ENCODE measurements at places on chromosomes 12 and 14.

DNA sequence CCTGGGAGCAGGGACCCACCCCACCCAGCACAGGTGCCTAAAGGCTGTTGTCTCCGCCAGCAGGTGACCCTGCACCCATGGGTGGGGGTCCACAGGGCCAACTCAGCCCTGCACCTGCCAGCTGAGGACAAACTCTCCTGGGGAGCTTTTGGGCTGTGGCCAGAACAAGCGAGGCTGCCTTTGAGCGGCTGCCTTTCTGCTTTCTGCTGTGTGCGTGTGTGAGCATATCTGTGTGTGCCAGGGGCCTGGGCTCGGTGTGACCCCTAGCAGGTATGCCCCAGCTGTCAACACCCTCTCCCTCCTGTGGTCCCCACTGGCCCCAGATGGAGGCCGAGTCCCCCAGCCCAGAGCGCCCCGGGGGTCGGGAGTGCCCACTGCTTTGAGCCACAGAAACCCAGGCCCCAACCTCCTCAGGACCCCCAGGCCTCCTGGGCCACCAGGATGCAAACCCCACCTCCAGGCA lies 25.9 kb upstream of the GPR132 start:
- no peak for DNase-seq

DNA sequence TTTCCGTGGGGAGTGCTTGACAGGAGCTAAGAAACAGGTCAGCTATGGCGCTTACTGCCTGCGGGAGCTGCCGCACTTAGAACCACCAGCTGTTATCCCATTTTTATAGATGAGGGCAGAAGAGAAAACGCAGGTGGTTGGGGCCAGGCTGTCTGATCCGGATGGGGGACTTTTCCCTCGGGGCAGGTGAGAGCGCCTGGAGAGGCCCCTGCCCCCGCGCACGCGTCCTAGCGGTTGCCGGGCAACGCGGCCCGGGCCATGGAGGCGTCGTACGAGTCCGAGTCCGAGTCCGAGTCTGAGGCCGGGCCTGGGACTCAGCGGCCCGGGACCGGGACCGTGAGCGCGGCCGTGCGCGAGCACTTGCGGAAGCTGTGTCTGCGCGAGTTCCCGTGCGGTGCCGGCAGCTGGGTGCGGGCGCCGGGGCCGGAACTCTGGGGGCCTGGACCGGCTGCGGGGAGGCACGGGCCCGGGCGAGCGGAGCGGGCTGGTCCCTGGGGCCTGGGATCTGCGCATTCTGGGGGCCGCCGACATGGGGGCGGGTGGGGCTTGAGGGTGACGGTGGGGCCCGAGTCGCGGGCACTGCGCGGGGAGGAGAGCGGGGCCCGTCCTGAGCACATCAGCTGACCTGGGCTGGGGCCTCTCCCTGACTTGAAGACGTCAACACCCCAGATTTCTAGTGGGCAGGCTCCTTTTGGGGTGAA lies at the start of gene LRRC43:
LRRC43 (plus strand) TSS at position 237 of the 701 bp plus-strand sequence; CDS start at position 259, 22 bp downstream.
- DNase-seq = peak; percentile 78

DNA sequence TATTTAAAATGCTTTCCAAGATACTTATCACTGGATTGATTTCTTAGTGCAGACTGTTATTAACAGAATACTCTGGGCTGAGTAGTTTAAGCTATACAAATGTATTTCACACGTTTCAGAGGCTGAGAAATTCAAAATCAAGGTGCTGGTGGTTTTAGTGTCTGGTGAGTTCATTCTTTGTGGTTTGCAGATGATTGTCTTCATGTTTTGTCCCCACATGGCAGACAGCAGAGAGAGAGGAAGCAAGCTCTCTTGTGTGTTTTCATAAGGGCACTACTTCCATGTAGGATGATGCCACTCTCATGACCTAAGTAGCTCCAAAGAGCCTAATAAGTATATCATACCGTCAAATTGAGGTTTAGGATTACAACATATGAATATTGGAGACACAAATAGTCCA lies 1348.9 kb upstream of the FLRT2 start:
- DNase-seq = no peak

DNA sequence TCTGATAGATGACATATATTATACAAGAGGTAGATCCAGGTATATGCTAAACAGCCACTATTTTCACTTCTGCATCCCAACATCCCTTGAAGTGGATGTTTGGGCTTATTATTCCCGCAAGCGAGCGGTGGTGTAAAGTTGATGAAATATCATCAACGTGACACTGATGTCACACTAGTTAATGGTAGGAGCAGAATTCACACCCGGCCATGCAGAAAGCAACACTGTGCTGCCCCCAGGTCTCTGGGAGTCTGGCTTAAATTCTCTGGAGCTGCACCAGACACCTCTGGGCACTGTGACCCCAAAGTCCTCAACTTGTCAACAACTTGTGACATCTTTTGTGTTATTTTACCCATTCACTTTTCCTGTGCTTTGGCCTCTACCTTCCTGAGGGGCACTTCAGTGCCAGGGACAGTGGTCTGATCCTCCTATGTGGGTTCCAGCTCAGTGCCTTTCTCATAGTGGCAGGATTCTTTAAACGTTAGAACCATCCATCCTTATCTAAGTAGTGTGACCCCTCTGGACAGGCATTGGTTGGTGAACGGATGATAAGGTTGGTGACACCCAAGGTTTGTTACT lies 952 bp downstream of the DRAM1 start:
- no peak for DNase-seq

DNA sequence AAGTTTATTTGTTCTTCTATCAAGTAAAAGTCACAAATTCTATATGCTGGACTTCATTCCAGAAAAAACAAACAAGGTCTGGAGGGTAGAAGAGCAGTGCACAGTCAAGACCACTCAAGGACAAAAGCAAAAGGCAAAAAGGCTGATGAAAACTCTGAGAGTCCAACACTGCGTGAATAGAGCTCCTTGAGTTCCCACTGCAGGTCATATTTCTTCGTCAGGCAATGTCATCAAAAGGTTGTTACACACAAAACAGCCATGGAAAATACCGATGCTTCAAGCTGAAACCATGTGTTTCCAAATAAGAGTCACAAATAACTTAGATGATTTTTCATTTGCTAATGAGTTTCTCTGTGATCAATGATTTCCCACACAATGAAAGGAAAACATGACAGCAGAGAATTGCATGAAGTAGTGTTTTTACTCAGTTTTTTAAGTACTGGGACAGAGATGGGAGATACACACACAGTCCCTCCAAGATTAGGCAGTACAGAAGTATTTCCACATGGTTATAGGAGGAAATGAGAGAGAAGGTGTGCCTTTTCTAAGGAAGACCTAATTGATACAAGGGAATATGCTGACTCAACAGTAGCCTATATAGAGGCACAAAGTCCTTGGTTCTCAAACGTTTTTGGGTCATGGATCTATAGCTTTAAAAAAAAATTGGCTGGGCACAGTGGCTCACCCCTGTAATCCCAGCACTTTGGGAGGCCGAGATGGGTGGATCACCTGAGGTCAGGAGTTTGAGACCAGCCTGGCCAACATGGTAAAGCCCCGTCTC lies 177.7 kb downstream of the MED13L start:
- no peak for DNase-seq

- DNase-seq = no peak
Observed at GRCh38 chr12:94099632-94100031, 48.7 kb upstream of the PLXNC1 start.

- no peak for DNase-seq
Observed at GRCh38 chr12:108394196-108394595, 55.1 kb upstream of the CMKLR1 start.

DNA sequence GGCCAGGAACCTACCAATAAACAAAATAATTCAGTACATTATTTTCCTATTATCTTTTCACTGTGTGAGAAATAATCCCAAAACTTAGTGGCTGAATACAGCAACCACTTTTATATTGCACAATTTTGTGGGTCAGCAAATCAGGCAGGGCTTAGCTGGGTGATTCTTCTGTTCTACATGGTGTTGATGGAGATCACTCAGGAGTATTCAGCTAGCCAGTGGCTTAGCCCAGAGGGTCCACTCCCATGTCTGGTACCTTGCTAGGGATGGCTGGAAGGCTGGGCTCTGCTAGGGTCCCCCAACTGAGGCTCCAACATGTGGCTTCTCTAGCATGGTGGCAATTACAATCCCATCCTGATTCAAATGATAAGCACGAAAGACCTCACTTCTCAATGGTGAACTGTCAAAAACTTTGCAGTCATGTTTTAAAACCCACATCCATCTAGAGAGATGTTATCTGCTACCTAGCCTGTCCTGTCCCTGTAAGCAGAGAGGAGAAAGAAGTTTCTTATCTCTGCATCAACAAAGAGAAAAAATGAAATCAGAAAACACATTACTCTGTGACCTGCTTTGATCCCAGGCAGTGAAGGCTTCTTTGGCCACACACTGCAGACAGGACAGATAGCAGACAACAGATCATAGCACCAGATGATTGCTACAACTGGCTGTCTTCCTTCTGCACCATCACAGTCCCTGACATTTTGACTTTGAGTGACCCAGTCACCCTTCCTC lies 51.0 kb upstream of the MYL2 start:
- DNase-seq = no peak

DNA sequence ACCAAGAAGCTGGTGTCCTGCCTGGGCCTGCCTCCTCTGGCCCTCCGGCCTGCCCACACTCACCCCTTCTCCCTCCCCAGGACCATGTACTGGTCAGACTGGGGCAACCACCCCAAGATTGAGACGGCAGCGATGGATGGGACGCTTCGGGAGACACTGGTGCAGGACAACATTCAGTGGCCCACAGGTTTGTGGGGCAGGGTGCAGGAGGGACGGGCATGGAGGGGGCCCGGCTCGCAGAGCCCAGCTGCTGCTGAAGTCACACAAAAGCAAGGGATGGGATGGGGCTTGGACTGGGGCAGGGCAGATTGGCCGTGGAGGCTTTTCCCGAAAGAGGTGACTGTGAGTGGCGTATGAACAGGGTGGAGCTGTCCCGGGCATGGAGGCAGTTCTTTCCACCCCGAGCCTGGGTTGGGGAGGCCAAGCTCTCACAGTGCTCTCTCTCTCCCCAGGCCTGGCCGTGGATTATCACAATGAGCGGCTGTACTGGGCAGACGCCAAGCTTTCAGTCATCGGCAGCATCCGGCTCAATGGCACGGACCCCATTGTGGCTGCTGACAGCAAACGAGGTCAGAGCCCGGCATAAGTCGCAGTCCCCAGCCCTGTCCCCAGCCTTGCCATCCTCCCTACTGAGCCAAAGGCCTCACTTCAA lies 7.8 kb upstream of the NXPH4 start:
- DNase-seq = peak; percentile 87

GRCh38 chr14:106291626-106292025 lies 765.2 kb downstream of the TMEM121 start:
- no peak for DNase-seq

- DNase-seq = no peak
Observed at GRCh38 chr14:69536971-69537370, 37.7 kb downstream of the CCDC177 start.

DNA sequence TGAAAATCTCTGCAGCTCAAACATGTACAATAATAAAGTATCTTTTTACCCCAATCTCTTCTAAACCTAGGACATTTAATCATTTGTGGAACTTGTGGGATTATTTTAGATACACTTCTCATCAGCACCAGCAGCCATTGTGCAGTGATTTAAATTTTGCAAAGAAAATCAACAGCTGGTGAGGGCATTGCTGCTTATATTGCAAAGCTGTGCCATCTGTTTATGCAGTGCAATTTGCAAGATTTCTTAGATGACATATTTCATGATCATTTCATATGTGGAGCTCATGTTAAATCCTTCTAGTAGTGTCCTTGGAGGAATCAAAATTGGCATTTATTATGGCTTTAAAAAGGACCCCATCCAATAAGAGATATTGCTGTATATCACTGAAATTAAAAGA lies 320.7 kb downstream of the BTG1 start:
- no peak for DNase-seq

DNA sequence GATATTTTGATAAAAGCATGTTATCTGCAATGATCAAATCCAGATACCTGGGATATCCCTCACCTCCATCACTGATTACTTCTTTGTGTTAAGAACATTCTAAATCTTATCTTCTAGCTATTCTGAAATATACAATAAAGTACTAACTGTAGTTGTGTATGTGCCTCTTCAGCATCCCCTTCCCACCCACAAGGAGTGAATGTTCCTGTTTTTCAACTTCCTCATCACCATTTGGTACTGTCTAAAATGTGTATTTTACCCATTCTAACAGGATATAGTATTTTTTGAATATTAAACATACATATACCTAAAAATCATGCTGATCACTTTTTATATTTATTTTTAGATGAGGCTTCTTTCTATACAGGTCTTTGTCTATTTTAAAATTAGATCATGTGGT lies 1252.6 kb downstream of the TMEM121 start:
- DNase-seq = no peak

DNA sequence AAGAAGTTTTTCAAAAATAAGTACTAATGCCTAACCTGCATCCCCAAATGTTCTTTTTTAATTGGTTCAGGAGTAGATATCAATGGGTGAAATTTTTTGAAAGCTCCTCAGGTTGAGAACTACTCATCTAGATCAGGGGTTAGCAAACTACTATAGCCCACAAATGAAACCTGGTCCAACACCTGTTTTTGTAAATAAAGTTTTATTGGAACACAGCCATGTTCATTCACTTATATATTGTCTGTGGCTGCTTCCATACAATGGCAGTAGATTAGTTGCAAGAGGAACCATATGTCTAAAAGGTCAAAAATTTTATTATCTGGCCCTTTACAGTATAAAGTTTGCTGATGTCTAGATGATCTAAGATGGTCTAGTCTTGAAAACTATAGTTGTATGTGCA lies 13.8 kb downstream of the PUS7L start:
- DNase-seq = no peak

GRCh38 chr12:48567731-48568130 lies 2.1 kb downstream of the LALBA start:
- no peak for DNase-seq

GRCh38 chr12:107622001-107622400 lies 63.6 kb upstream of the PWP1 start:
- no peak for DNase-seq

DNA sequence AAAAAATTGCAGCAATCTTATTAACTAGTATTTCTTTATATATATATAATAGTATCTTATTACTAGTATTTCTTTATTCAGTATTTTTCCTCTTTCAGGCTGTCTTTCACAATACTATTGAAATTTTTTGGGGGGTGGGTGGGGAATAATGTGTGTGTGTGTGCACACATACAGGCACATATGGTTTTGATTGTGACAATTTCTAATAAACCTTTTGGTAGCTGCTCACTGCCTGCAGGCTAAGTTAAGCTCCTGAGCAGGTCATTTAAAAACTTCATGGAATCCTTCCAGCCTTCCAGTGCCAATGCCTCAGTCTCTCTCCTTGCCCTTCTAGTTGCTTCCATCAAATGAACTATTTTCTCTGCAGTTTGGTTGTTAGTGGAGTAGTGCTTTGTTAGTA lies 490.1 kb downstream of the PCNX1 start:
- DNase-seq = no peak

Measured in cardiac septum (tissue), 1 donor.